Hair follicular keratinocyte (primary cell): ENCODE measurements at places on chromosomes 2 and 18. TPM values are rescaled to one million over a fixed set of nuclear protein-coding genes. Genes with fewer than 3 reads are reported as not detected.

ZSWIM2 gene
- total RNA-seq, result not detected in 2 replicates

ALPG gene
- not detected in 2 replicates for total RNA-seq

KIF5C gene
- under 0.01 and 0.38 TPM in 2 replicates for total RNA-seq

INO80D gene
- 5.4 and 6.5 TPM in 2 replicates for total RNA-seq

TNFAIP6 gene
- total RNA-seq, result 0.46 TPM in 1 of 2 replicates, not detected in the other

GPR39 gene
- 5.5 and 7.3 TPM in 2 replicates for total RNA-seq

RMC1 gene
- total RNA-seq, result 20.7 and 22.7 TPM in 2 replicates

GKN2 gene
- total RNA-seq, result not detected in 2 replicates

OR6B2 gene
- not detected in 2 replicates for total RNA-seq

TMEM169 gene
- under 0.01 and 0.08 TPM in 2 replicates for total RNA-seq

PLEKHB2 gene
- 74.7 and 83.2 TPM in 2 replicates for total RNA-seq

IL18RAP gene
- not detected in 2 replicates for total RNA-seq

ABCG5 gene
- not detected in 2 replicates for total RNA-seq

RGPD3 gene
- 0.08 and 0.16 TPM in 2 replicates for total RNA-seq

DSG4 gene
- total RNA-seq, result under 0.01 TPM in 1 of 2 replicates, not detected in the other

ASXL3 gene
- total RNA-seq, result 0.11 TPM in 1 of 2 replicates, not detected in the other

TFPI gene
- 1.4 and 2.3 TPM in 2 replicates for total RNA-seq

CCDC93 gene
- 5.4 and 8.0 TPM in 2 replicates for total RNA-seq

CREG2 gene
- 0.31 and 0.53 TPM in 2 replicates for total RNA-seq

CNNM3 gene
- total RNA-seq, result 3.0 and 3.2 TPM in 2 replicates

HSBP1L1 gene
- 26.8 and 29.2 TPM in 2 replicates for total RNA-seq

HOXD9 gene
- not detected in 2 replicates for total RNA-seq

SIGLEC15 gene
- 0.15 and 0.62 TPM in 2 replicates for total RNA-seq

CENPO gene
- total RNA-seq, result 9.3 and 19.8 TPM in 2 replicates

MSH6 gene
- 34.4 and 57.9 TPM in 2 replicates for total RNA-seq

WDR43 gene
- 37.6 and 61.1 TPM in 2 replicates for total RNA-seq

WDPCP gene
- total RNA-seq, result 4.1 and 5.0 TPM in 2 replicates

DSG2 gene
- total RNA-seq, result 53.2 and 73.2 TPM in 2 replicates

REG1B gene
- total RNA-seq, result not detected in 2 replicates

POTEC gene
- not detected in 2 replicates for total RNA-seq

NOL4 gene
- 1.9 TPM in 1 of 2 replicates, not detected in the other for total RNA-seq

TSPYL6 gene
- not detected in 2 replicates for total RNA-seq
